ENCODE measurements at places on chromosomes 13 and 19.

DNA sequence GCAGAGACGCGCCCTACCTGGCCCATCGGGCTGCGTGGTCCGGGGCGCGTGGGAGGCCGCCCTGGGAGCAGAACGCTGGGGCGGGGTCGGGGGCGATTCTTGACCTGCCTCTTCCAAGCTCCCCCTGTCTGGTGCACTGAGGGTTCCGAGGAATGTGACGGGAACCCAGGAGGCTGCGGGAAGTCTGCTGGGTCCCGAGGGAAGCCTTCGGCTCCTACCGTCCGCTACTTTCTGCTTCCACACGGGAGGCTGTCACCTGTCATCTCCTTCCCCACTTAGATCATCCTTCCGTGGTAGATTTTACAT is 781 bp upstream of the SPRYD7 start:
- no peak for DNase-seq

DNA sequence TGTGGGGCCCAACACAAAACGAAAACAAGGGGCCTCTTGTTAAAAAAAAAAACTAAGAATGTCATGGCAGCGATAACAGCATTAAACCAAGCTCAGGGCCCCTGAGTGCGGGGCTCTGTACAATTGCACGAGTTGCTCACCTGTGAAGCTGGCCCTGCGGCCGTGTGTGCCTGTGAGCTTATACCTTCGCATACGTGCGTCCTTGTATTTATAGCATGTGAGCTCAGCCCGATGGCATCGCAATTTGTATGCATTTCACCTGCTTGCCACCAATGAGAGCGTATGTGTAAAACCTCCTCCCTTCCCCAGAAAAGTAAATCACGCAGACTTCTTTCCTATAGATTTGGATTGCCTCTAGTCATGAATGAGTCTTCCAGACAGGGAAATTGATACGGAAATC is 17.1 kb downstream of the HNRNPM start:
- DNase-seq = no peak

DNA sequence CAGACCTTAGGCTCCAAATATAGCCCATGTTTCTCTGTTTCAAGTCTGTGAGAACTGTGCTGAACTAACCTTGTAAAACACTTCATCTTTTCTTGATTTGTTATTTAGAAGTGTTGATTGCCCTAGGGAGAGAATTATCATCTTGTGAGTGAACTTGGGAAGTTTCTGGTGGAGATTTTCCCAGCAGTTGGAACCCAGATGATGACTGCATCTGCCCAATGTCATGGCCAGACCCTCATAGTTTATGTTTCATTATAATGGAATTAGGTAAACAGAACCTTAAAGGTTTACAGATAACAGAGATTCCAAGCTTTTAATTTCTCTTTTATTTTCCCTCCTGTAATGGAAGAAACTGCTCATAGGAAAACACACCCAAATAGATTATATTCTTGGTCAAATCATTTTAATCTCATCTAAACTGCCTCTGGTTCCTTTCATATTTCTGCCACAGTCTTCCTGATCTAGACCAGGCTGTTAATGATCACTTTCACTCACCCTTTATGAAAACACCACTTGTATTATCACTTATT is 569.1 kb downstream of the KCTD12 start:
- DNase-seq = no peak

DNA sequence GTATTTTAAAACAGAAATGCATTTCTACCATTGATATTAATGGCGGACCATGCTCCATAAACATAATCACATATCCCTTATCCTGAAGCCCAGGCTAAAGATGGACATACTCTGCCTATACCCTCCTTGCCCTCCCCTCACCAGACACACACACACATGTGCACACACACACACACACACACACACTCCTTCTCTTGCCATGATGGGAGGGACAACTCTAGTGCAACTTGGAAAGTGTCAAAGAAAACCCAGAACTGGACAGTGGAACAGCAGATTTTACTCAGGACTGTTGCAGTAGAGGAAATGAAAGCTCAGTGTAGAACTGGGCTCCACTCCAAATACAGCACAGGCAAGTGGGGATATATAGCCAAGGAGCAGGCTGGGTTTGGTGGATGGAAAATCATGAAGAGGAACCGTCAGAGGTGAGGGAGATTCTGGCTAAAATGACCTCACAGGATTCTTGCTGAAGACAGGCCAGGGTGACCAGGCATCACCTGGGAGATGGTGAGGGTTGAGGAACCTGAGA is 40.8 kb downstream of the TNFRSF19 start:
- no peak for DNase-seq

GRCh38 chr19:15419413-15420025 is 731 bp upstream of the AKAP8L start:
- DNase-seq = no peak

DNA sequence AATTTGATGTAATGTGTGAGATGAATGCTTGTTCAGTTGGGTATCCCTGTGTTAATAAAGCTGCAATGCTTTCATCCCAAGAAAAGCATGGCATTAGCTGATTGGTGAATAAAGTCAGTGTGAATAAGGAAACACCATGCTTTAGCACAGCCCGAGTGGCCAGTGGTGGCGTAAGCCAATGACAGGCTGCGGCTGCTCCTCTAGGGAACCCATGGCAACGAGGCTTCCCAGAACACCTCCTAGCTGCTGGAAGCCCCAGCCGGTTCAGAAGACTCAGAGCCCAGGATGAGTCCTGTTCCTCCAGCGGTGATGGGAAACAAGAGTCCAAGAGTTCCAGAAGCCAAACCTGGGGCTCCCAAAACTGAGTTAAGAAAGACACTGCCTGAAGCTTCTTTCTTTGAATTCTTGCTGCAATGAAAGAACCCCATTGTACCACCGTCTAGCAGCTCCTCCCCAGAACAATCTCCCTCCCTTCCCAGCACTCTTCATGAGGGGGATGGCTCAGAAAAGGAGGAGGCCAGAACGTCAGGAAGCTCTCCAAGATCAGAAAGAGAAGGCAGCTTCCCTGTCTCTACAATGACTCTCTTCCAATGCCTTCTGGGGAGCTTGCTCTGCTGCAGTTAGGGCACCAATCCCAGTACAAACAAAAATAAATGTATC is 58.2 kb downstream of the TSHZ3 start:
- DNase-seq = no peak

DNA sequence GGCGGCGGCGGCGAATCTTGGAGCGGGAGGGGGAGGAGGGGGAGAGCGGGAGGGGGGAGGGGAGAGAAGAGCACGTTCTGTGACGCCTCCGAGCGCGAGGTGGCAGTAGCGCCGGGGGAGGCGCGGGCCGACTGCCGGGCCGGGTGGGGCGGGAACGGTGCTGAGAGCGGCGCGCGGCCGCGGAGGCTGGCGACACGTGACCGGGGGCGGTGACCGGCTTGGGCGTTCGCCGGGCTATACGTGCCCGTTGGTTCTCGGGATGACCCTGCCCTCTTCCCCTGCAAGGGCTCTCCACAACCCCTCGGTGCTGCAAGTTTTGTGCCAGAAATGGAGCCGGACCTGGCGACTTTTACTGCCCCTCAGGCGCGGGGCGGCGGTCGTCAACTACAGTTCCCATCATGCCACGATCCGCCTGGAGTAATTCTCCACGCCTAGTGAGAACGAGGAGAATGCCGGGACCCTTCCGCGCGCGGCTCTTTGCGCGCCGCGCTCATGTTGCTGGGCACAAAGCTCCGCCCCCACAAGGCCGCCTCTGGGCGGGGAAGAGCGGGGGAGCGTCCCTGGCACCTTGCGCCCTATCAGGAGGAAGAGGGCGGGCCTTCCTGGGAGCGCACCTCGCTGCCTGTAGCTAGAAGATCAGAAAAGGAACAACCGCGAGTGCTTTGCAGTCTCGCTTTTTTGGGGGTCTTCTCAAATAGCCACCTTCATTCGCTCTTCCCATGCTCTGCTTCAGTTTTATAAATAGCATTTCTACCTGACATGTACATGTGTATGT is at the start of gene KPNA3:
TSS of gene KPNA3 (minus strand) at position 133 of the 775 bp plus-strand sequence. CDS start 176 bp downstream, outside the sequence.
- DNase-seq = peak; percentile 90
